Epithelial cell of alveolus of lung (primary cell): ENCODE measurements at places on chromosomes 11 and 22. TPM values are rescaled to one million over a fixed set of nuclear protein-coding genes. Genes with fewer than 3 reads are reported as not detected.

SFI1 gene
- 6.6 and 12.6 TPM in 2 replicates for total RNA-seq

SHANK2 gene
- 9.2 and 10.8 TPM in 2 replicates for total RNA-seq

OR2AG2 gene
- not detected in 2 replicates for total RNA-seq

FGF3 gene
- total RNA-seq, result not detected in 2 replicates

CHADL gene
- 0.26 and 0.80 TPM in 2 replicates for total RNA-seq

GCAT gene
- 20.2 and 35.9 TPM in 2 replicates for total RNA-seq

OR10D3 gene
- total RNA-seq, result not detected in 2 replicates

TRIOBP gene
- total RNA-seq, result 56.2 and 98.1 TPM in 2 replicates

SLC6A5 gene
- total RNA-seq, result not detected in 2 replicates

KCNK7 gene
- total RNA-seq, result 0.16 TPM in 1 of 2 replicates, not detected in the other

ROBO4 gene
- total RNA-seq, result 0.80 and 5.8 TPM in 2 replicates

RIN1 gene
- total RNA-seq, result 29.0 and 38.1 TPM in 2 replicates

OR5D13 gene
- total RNA-seq, result not detected in 2 replicates

WEE1 gene
- 17.2 and 18.0 TPM in 2 replicates for total RNA-seq

CRYBB2 gene
- not detected in 2 replicates for total RNA-seq

MMP7 gene
- total RNA-seq, result 2.5 TPM in 1 of 2 replicates, not detected in the other

SLC35E4 gene
- total RNA-seq, result 13.1 and 14.9 TPM in 2 replicates

MRPL17 gene
- 31.9 and 53.4 TPM in 2 replicates for total RNA-seq

PATE4 gene
- not detected in 2 replicates for total RNA-seq

CHRM1 gene
- total RNA-seq, result not detected in 2 replicates

DRD4 gene
- total RNA-seq, result not detected in 2 replicates

DERL3 gene
- total RNA-seq, result 6.9 TPM in 1 of 2 replicates, not detected in the other

DEPDC7 gene
- total RNA-seq, result 4.7 and 5.7 TPM in 2 replicates

TRIM48 gene
- not detected in 2 replicates for total RNA-seq

KIRREL3 gene
- total RNA-seq, result not detected in 2 replicates

TYR gene
- total RNA-seq, result not detected in 2 replicates

ZNF408 gene
- 13.1 and 13.2 TPM in 2 replicates for total RNA-seq

NXPE1 gene
- total RNA-seq, result not detected in 2 replicates

JOSD1 gene
- total RNA-seq, result 35.2 and 72.5 TPM in 2 replicates

OR2AT4 gene
- total RNA-seq, result not detected in 2 replicates

PIM3 gene
- 45.0 and 64.2 TPM in 2 replicates for total RNA-seq

SYT9 gene
- not detected in 2 replicates for total RNA-seq

SMTNL1 gene
- total RNA-seq, result not detected in 2 replicates

NXPE2 gene
- not detected in 2 replicates for total RNA-seq

PTH gene
- total RNA-seq, result not detected in 2 replicates

DEFB131B gene
- total RNA-seq, result not detected in 2 replicates

FOLH1 gene
- total RNA-seq, result 0.40 and 0.78 TPM in 2 replicates

SMARCB1 gene
- 85.3 and 104 TPM in 2 replicates for total RNA-seq

ENTHD1 gene
- total RNA-seq, result not detected in 2 replicates

PDE3B gene
- 1.2 and 15.0 TPM in 2 replicates for total RNA-seq

OR8A1 gene
- total RNA-seq, result not detected in 2 replicates

DEFB108B gene
- total RNA-seq, result not detected in 2 replicates

MMP13 gene
- total RNA-seq, result 0.13 TPM in 1 of 2 replicates, not detected in the other

SEC14L6 gene
- total RNA-seq, result not detected in 2 replicates

SLC7A4 gene
- total RNA-seq, result 0.13 TPM in 1 of 2 replicates, not detected in the other
